ENCODE measurements at places on chromosomes 2 and 18.

DNA sequence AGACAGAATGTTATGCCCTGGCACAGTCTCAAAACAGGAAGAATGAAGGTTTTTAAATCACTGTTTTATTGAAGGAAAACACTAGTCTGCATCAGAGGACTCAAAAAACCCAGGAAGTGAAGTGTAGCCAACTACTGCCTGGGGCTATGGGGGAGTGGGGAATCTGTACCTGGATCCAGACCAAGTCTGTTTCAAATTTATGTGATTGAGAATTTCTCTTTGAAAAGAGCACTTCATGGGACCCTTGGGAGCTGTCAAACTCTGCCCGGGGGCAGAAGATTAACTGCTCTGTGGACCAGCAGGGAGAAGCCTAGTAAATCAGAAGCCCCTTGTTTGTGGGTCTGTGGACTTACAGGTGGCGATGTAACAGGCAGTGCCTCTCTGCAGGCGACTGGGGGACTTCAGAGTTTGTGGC is 45.3 kb upstream of the TANC1 start:
- DNase-seq: no peak

- no peak for DNase-seq
These were observed 88.6 kb downstream of the SMAD7 start for GRCh38 chr18:48862132-48862531.

DNA sequence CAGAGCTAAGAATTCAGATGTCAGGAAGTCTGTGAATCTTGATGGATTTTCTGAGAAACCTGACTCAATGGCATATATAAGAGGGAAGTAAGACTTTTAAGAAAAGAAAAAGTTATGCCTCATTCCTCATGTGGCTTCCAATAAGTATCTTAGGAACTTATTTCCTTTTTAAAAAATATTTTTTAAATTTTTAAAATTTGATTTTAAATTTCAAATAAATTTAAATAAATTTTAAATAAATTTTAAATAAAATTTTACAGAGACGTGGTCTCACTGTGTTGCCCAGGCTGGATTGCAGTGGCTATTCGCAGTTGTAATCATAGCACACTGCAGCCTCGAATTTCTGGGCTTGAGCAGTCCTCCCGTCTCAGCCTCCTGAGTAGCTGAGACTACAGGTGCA is 11.5 kb upstream of the POLR1B start:
- no peak for DNase-seq

DNA sequence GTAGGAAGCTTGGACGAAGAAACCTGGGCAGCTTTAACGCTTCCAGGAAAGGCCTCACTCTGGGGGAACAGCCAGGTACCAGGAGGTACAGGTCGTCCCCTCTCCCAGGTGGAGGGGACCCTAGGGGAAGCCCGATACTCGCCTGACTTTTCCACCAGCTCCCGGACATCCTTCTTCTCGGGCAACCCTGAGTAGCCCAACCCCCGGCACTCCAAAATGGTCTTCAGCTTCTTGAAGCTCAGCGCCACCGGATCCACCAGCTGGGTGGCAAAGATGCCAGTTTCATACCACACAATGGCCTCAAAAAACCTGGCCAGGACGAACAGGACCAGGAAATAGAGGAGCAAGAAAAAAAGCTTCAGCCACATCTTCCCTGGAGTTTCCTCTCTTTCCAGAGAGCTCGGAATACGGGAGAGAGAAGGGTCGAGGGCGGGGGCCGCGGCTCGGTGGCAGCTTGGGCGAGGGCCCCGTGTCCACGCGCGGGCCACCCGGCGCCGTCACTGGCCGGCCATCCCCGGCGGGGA is 1.1 kb downstream of the RNF103 start:
- DNase-seq: peak; percentile 25

DNA sequence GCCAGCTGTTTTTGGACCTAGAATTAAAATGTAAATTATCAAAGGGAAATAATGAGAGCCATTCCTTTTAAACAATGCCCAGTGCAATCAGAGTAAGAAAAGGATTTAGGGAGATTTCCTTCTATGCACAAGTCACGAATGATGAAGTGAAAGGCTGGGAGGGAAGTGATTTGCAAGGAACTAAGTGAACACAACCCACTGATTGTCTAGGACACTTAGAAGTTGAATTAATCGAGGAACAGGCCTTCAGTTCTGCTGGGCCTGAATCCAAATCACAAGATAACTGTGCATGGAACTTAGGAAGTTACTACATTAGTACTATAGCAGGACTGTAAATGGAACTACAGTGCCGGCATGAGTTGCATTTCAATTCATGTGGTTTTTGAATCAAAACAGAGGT is 17.7 kb downstream of the MAP2 start:
- no peak for DNase-seq

DNA sequence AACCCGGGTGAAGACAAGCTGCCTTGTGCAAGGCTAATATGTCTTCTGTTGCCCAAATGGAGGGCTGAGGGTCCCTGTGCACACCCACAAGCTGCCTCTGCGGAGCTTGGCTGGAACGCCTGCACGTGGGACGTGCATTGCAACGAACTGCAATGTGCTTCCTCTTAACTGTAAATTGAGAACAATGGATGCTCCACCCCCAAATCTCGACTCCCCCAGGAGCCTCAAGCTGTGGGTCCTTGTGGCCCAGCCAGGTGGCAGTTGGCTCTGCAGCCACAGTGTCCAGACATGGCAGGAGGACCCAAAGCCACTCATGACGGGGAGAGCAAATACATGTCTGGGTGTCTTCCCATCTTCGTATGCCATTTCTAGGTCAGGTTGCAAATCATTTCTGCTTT is 90.1 kb downstream of the TWIST2 start:
- DNase-seq: no peak

- DNase-seq: no peak
These were observed 111.7 kb downstream of the BCL11A start for GRCh38 chr2:60441800-60442199.

DNA sequence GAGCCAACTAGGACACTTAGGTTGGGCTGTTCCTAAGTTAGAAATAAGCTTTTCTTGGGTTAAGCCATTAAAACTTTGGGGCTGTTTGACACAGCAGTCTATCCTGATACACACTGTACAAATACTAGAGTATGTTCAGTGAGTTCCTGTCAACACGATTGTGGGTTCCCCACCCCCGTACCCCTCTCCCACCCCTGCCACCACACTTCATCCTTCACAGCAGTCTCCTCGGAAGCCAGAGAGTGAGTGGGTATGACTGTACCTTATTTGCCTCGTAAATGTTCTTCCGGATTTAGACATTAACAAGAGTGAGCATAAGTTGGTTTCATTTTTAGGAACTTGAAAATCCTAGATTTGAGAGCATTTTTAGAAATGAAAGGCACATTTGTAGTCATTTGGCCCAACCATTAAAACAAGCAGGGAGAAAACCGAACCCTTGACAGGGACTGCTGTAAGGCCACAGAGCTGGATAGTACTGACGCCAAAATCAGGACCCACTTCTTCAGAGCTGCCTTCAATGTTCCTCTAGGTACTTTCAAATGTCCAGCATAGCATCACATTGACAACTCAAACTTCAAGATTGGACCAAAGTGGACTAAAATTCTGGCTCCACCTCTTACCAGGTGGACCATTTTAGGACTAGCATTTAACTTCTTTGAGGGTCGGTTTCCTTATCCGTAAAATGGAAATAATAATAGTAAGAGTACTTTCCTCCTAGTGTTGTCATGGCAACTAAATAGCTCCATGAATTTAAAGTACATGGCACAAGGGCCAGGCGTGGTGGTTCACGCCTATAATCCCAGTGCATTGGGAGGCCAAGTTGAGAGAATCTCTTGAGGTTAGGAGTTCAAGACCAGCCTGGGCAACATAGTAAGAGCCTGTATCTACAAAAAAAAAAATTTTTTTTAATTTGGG is 166.3 kb upstream of the SERTAD2 start:
- no peak for DNase-seq

All from NCI-H1694 treated with DMSO at 0.1 percent for 48 hours (cell line).